Neuronal stem cell (in vitro differentiated cells): ENCODE measurements at places on chromosomes 16 and 17.
A peak's percentile ranks its signal among the peaks of the same experiment; 100 is the strongest.

DNA sequence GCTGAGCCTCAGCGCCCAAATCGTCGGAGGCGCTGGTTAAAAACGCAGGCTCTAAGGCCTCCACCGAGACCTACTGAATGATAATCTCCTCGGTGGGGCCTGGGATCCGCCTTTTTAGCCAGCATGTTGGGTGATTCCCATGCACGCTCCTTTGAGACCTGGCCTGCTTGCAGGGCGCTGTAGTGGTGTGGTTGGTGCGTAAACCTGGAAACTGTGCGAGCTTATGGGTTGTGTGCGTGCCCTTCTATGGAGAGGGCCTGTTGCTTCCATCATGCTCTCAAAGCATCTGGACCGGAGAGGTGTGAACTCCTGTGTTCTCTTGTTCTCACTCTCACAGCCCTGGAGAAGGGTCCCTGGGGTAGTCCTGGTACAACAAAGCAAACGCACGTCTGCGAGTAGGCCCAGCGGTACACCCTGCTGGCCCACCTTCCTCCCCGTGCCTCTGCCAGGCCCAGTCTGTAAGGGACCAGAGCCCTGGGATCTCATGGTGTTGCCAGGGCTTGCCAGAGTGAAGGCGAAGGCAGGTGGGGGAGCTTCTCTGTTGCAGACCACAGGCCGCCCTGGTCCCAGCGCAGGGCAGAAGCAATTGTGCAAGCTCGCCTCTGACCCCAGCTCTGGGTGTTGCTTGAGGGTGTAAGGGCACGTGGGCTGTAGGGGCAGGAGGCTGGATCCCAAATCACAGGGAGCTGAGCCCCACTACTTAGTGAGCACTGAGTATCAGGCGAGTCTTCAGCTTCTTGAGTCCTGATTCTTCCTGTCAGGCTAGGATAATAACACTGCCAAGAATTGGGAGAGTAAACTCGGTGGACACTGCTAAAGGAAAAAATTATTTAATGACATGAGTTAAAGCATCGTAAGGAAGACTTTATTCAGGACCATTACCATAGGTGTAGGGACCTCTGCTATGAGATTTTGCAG, 879 bp upstream of the LRRC75A start:
- no peak for DNase-seq

DNA sequence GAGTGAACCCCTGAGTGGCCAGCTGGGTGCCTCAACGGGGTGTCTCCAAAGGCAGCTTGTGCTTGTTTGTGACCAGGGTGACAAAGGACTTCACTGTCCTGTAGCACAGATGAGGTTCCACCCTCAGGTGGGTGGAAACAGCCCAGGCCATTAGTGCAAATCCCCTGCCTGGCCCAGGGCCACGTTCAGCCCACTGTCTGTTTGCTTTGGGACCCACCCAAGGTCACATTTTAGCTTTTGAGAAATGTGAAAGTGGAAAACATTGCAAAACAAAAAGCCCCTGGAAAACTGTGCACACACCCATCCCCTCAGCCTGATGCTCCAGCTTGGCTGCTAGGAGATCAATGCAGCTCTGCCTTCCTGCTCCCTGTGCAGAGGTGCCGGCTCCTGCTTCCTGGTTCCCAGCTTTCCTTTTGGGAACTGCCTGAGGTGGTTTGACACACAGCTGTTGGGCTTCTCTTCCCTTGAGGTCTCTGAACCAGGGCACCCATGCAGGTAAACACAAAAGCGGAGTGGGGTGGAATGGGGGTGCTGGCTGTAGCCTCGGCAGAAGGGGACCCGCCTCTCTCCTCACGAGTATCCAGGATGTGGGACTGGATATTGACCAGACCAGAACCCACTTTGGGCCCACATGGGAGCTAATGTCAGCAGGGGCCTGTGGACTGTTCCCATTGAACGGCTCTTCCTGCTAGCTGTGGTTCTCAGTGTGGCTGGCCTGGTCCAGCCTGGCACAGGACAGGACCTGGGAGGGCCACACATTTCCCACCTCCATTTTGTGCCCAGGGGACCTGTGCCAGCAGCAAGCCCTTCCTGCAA, 7.9 kb upstream of the SPHK1 start:
- DNase-seq, result no peak

DNA sequence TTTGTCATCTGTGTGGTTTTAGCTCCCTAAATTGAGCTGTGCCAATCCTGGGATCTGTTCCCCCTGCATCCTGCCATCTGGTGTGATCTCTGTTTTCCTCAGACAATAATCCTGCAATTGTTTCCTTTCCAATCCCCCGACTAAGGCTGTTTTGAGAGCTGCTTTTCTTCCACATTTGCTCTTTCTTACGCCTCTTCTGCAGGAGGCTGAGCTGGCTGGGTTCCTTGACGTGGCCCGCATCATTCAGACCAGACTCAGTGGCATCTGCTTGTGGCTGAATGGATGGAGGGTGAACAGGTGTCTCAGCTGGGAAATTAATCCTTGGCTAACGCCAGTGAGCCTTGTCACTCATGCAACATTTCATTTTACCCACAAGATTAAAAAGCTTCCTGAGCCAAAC, 9.8 kb upstream of the MED9 start:
- no peak for DNase-seq

- DNase-seq, result no peak
Measured at GRCh38 chr16:53545433-53545832, 42.4 kb upstream of the AKTIP start.

DNA sequence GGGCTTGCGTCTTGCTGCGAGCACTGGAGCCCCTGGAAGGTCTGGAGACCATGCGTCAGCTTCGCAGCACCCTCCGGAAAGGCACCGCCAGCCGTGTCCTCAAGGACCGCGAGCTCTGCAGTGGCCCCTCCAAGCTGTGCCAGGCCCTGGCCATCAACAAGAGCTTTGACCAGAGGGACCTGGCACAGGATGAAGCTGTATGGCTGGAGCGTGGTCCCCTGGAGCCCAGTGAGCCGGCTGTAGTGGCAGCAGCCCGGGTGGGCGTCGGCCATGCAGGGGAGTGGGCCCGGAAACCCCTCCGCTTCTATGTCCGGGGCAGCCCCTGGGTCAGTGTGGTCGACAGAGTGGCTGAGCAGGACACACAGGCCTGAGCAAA, 7.4 kb downstream of the MPG start:
- DNase-seq, result no peak

DNA sequence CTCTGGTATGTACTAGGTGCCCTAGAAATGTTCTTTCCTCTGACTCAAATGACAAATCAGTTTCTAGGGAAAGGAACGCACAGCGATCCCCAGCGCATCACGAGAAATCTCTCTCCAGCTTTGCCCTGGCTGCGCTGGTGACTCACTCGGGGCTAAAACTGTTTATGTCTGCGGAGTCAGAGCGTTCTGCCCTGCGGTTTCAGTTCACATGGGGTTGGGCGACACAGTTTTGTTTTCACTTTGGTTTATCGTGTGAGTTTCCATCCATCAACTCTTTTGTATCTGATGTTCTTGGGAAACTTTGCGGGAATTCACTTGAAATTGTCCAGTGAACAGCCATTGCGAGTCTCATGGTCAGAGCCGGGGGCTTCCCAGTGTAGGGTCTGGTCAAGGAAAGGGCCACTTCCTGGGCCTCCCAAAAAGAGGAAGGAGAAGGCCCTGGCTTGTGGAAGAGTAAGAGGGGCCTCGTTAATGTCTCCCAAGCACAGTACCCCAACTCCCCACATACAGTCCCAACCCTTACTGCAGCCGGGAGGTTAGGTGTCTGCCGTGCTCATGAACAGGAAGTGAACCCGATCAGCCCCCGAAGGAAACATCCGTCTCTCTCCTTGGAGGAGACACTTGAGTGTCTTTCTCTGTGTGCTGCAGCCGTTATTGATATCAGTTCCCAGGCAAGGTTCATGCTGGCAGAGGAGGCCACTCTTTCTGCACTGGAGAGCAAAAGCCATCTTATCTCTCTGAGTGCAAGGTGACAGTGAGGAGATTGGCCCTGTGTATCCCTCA, 643.2 kb downstream of the WWOX start:
- DNase-seq, result no peak

GRCh38 chr16:83901101-83901500, 2.2 kb downstream of the MLYCD start:
- no peak for DNase-seq

GRCh38 chr16:424033-424622, 1.3 kb upstream of the RAB11FIP3 start:
- no peak for DNase-seq

- DNase-seq, result peak; percentile 90
Measured at GRCh38 chr17:76868176-76868668, at the start of gene MGAT5B. Gene MGAT5B, plus strand, starts transcription at chr17:76868404. Its CDS starts 626 bp downstream, at chr17:76869030.

- no peak for DNase-seq
Measured at GRCh38 chr16:65574326-65574966, 452.6 kb upstream of the CDH11 start.

DNA sequence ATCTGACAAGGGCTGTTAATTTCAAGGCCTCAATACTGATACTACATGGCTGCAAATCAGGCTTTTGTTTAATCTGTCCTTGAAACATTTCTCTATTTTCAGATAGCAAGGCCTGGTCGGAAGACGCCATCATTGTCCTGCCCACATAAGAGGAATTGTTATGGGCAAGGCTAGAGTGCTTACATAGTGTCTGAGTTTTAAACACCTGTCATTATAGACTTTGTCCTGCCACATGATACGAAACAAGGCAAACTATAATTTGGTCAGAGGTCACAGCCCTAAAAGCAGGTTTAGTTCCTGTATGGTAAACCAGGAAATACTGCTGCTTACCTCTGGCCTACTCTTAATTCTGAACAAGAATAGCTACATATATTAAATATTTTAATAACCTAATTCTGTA, 104.4 kb downstream of the SSH2 start:
- DNase-seq, result no peak

DNA sequence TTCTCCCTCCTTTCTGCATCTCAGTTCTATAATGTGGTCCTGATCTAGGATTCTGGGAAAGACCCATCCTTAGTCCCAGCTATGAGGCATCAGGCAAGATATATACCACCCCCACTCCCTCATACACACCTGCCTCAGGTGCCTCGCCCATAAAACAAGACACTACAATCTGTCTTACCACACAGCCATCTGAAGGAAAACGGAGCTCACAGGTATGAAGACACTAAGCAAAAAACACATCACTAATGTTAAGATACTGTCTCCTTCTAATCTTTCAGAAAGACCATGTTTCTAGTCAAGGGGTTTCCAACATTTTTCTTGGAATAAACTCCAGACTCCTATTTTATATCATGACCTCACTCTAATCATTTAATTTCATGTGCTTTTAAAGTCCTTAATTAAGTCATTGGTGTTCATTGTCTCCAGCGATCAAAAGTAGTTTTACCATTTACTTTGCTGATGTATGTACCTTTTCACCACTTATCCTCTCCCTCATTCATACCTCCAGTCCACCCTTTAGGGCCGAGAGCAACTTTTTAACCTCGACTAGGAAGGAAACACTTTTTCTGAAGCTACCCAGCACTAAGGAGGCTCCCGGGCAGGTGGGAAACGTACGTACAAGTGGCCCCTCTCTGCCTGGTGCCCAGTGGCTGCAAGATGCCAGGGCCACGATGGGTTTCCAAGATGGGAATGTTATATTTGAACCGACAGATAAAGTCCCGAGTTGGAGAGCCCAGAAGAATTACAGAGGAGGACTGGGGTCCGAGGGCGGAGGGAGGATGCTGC, 979 bp downstream of the MAP3K14 start:
- peak; percentile 15 for DNase-seq

DNA sequence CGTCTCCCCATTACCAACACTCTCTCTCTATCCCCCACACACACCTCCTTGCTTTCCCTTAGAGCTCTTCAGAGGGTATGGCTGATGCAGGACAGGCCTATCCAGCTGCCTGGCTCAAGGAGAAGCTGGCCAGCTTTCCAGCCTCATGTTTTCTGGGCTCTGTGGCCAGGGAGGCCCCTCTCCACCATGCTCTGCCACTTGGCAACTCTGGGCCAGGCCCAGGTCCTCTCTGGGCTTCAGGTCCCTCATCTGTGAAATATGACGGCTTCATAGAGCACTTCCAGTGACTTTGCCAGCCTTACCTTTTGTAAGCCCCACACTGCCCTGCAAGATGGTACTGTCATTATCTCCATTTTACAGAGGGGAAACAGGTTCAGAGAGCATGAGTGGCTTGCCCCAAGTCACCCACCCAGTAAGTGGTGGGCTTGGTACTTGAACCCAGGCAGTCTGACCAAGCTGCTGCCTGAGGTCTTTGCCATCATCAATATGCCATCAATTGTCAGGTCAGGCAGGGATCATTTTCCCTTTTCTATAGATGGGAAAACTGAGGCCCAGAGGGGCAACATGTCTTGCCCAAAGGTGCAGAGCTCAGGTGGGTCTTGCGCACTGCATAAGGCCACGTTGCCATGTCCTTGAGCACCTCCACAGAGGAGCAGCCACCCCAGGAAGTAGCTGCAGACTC, 548 bp upstream of the ADGRG5 start:
- DNase-seq, result no peak

DNA sequence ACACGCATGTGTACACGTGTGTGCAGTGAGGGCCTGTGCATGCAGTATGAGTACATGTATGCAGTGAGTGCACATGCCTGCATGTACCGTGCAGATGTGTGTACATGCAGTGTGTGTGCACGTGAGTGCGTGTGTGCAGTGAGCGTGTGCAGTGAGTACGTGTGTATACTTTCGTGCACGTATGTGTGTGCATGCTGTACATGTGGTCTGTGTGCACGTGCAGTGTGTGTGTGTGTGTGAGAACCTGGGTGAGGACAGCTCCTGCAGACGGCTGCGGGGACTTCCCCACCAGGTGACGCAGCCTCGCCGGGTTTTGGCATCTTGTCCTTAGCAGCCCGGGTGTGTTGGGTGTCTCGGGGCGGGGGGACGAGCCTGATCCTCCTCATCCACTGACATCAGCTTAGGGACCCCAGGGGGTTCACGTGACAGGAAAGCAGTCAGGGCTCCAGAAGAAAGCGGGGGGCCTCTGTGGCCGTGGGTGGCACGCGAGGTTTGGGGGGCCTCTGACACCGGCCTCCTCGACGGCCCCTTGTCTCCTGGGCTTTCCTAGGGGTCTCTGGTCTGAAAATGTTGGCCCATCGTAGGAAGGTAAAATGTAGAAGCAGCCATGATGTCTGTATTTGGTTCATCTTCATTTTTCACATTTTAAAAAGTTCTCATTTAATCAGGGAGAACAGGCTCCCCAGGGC, 119.6 kb upstream of the ZNF750 start:
- DNase-seq, result no peak

DNA sequence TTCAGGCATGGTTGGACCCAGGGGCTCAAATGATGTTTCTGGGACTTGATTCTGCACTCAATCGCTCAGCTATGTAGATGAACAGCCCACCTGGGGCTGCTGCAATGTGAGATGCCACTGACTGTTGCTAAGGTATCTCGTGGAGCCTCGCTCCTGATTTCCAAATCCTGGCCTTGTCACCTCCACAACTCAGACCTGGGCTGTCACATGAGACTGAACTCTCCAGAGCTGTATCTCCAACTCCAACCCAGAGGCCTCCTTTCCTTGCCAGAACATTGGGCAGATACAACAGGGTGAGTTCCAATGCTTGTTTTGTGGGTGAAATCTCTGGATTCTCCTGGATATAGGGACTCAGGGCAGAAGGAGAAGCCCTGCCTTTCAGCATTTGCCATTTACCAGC, 79.5 kb downstream of the GNAO1 start:
- DNase-seq, result no peak

GRCh38 chr17:53150101-53150698, 672.5 kb upstream of the KIF2B start:
- DNase-seq, result no peak

DNA sequence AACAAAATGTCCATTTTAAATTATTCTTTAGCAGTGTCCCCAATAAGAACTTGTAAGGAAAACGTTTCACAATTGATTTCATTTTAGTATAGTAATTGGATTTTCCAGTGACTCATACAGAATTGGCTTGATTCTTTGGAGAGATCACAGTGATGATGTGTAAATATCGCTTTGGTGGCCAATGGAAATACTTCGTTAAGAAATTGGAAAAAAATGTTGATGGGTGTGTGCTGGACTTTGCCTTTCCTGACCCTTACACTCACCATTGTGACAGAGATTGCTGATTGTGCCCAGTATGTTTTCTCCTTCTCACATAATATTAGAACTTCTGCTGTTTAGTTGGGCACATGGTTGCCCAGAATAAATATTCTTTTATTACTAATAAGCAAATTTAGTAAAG, 7.4 kb upstream of the EFCAB13 start:
- DNase-seq, result no peak
